ENCODE measurements at places on chromosomes 7 and 10.

DNA sequence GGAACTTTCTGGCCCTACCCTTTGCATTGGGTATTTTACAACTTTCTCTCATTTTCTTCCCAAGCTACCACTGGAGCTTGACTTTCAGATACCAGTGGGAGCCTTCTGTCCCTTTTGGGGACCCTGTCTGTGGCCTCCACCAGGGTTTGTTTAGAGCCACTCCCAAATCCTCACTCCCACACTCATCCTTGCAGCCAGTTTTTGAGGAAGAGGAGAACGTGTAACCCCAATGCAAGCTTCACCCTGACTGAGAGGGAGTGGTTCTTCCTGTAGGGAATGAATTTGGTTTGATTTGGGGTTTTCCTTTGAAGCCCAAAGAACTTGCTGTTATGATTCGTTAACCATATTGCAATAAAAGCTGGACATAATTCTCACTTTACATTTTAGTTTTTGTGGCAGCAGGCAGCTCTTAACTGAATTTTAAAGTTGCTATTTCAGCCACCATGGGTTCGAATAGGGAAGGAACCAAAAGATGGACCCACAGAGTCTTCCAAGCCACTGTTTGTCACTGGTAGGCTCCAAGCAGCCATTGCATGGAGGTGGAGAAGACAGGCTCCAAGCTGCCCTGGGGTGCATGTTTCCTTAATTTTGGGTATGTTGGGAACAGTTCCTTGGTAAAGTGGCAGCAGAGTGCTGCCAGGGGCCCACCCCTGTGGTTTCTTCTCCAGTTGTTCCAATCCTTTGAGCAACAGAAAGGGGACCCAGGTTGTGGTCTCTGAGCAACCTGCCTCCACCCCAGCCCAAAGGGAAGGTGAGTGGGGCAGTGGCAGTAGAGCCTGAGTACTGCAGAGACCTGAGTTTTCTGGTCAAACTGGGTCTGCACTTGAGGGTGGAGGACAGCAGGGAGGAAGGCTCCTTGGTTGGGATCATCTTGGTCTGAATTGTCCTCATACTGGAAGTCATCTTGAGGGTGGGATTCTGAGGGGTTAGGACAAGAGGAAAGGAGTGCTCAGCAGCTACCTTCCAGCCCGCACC, 5.1 kb downstream of the EVX1 start:
- no peak for DNase-seq

- no peak for DNase-seq
These were observed 3.9 kb upstream of the MLLT10 start for GRCh38 chr10:21530168-21530567.

- peak; percentile 93 for DNase-seq
These were observed at the start of gene ANXA11 for GRCh38 chr10:80205477-80206276. Gene ANXA11 (minus strand): TSS chr10:80205537. CDS start chr10:80172861, 32,676 bp downstream.

DNA sequence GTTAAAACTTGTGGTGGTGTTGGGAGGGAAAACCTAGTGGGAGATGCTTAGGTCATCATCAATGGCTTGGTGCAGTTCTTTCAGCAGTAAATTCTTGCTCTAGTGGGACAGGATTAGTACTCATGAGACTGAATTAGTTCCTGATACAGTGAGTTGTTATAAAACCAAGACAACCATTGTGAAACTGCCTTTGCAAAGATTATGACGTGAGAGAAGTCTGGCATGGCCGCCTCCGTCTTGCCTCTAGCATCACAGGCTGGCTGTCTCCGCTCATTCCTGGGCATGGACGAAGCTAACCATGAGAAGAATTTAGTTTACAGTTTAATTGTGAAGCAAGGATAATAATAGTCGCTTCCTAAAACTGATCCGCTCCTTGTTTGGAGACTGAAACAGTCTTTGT, 186.4 kb downstream of the KIF20B start:
- DNase-seq = no peak

DNA sequence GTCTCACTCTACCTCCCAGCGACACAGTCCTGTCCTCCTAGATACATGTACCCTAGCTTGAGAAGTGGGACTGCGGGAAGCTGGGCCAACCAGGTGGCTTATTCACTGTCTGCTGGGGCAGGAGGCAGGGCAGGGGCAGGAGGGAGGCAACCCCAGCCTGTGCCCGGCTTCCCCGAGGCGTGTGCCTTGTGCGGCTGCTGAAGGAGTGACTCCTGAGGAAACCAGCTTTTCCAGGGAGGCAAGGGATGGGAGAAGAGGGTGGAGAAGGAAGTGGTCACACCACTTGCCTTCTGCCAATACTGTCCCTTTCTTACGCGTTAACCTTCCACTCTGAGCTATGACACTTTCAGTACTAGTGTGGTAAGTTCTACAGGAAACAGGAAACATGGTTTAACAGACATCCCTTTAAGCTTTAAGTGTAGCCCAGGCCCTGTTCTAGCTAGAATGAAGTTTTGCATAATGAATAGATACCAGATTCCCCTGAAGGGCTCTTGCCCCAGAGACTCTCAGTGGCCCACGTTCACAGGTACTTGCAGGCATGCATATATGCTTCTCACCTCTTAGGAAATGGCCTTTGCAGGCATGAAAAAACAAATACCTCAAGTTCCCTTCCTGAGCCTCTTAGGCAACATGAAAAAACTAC, 40.6 kb downstream of the SYPL1 start:
- DNase-seq = no peak

DNA sequence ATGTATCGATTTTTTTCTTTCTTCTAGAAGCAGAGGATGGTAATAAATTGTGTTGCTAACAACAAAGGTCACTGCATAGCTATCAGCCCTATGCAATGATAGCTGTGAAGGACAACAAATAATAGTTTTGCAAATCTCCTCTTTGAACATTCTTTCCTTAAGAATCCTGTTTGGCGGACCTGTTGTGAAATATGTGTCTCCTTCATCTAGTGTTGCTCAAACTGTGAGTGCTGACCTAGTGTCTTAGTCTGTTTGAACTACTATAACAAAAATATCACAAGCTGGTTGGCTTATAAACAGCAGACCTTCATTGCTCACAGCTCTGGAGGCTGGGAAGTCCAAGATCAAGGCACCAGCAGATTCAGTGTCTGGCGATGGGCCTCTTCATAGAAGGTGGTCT, 53.7 kb downstream of the CAV1 start:
- no peak for DNase-seq

GRCh38 chr7:118304100-118304499, 79.6 kb downstream of the ANKRD7 start:
- DNase-seq = no peak

GRCh38 chr7:158068853-158069252, 518.8 kb downstream of the PTPRN2 start:
- DNase-seq = no peak

- DNase-seq = peak; percentile 85
These were observed 9.7 kb downstream of the ATP6V0E2 start for GRCh38 chr7:149883452-149883861.

GRCh38 chr7:80945976-80946375, 27.1 kb upstream of the SEMA3C start:
- no peak for DNase-seq

GRCh38 chr7:121020249-121020988, 31.9 kb downstream of the CPED1 start:
- no peak for DNase-seq

DNA sequence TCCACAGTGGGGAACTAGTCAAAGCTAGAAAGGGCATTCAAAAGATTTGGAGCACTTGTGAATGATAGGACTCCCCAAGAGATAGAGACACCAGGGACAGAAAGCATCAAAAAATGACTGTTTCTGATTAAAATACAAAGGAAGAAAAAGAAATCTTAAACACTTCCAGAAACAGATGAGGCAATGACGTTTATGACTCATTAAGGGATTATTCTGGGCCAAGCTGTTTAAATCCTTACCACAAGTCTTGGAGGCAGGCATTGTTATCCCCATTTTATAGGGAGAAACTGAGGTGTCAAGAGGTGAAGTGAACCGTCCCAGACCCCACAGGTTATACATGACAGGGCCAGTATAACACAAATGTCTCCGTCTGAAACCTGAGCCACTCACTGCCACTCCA, 68.3 kb upstream of the AMPH start:
- no peak for DNase-seq

DNA sequence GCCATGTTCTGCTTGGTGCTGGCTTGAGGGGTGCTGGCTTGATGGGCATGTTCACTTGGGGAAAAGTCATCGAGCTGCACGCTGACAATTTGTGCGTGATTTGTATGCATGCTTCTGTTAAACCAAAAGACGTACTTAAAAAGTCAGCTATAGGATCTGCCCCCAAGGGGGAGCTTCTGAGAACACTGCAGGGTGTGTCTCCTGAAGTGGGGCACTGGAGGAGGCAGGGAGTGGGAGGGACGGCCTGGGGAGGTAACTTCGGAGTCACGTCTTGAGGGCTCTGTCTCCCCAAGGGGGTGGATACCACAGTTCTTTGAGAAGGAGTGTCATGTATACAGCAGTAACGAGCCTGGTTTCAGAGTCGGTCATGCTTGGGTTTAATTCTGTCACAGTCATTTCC, 406.5 kb downstream of the PLXNA4 start:
- peak; percentile 44 for DNase-seq

DNA sequence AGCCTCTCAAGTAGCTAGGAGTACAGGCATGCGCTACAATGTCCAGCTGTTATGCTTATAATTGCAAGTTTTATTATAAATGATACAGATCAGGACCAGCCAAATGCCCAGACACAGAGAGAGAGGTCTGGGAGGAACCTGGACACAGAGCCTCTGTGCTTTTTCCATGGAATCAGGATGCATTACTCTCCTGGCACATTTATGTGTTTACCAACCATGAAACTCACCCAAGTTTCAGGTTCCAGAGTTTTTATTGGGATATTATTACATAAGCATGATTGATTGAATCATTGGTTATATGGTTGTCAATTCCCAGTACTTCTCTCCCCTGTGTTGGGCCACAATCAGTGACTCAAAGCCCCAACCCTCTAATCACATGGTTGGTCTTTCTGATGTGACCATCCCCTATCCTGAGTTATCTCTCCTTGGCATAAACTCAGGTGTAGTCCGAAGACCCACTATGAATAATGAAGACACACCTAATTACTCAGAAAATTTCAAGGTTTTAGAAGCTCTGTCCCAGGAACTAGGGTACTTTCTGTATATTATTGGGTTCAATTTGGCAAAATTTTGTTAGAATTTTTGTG, 30.6 kb downstream of the MXI1 start:
- DNase-seq = no peak

- no peak for DNase-seq
These were observed 45.2 kb upstream of the NPFFR1 start for GRCh38 chr10:70328967-70329366.

DNA sequence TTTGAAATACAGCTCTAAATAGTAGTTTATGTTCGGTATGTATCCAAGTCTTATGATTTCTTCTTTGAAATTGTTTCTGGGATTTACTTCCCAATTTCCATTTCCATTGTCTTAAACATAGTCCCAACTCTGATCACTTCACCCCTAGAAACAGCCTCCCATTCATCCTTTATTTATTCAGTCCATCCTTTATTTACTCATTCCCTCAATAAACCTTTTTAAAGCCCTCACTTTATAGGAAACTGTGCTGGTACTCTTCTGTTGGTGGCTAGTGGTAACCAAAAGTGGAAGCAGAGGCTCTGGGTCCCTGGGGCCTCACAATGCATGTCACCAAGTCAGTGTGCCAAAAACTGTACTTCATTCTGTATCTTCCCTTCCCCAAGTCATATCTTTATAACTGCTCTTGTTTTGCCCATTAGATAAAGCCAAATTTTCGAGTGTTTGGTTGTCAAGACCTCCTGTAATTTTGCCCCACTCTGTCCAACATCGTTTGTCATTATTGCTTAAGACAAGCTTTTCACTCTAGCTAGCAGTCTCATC, 3.9 kb upstream of the EPC1 start:
- DNase-seq = no peak

- DNase-seq = no peak
These were observed 37.4 kb upstream of the KDM7A start for GRCh38 chr7:140214075-140214684.

DNA sequence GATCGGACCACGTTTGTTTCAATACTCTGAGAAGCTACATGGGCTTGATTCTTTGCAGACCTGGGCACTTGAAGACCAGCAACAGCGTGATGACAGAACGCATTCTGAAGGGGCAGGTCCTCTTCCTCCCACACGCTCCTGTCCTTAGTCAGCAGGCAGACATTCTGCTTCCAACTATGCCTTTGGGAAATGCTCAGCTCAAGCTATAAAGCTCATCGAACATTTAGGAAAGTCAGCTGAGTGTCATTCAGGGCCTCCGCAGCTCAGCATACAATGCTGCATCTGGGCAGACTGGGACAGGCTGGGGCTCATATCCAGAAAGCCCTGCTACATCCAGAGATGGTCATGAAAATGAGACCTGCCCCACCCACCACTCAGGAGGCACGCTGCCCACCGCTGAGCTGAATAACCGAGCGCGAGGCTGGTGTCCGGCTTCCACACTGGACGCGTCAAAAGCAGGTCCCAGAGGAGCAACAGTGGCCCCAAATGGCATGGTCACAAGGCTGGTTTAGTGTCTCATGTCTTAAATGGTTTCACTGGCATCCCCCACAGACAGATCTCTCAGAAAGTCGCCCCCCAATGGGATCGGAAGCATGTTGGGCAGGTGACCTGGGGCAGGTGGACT, 274.0 kb downstream of the DNAJB6 start:
- no peak for DNase-seq

- DNase-seq = no peak
These were observed 154.1 kb downstream of the KIAA1217 start for GRCh38 chr10:24363070-24363469.

GRCh38 chr7:36686499-36686898, 37.8 kb downstream of the AOAH start:
- DNase-seq = no peak

DNA sequence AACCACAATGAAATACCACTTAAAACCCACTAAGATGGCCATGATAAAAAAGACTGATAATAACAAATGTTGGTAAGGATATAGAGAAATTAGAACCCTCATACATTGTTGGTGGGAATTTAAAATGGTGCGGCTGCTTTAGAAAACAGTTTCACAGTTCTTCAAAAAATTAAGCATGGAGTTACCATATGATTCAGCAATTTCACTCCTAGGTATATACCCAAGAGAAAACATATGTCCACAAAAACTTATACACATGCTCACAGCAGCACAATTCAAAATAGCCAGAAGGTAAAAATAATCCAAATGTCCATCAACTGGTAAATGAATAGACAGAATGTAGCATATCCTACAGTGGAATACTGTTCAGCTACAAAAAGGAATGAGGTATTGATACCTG, 30.0 kb downstream of the ATXN7L1 start:
- DNase-seq = no peak

- no peak for DNase-seq
These were observed 3.1 kb upstream of the RBP4 start for GRCh38 chr10:93604146-93604545.

DNA sequence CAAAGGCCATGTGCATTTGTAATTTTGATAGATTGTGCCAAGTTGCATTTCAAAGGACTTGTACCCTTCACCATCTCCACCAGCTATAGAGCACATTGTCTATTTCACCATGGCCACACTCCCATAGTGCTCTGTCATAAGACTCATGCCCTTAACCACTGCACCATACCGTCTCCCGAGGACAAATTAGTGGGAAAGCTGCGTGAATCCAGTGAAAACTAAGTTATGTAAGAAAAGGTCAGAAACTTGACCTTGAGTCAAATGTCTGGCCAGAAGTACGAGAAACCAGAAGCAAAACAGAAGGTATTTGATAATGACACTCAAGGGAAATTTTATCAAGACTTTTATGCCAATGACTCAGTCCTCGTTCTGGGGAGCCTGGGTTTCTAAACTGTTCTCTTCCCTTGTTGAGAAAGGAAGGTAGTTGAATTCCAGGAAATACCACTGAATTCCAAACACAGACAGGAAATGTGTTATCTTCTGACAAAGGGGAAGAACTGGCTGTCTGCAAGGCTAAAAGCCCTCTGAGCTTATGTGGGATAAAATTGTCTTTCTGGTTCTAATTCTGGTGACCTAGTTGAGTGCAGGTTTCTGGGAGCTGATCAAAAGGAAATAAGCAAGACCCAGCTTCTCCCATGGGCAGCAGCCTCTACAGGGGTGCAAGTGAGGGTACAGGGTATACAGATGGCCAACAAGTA, 49.7 kb downstream of the CDK1 start:
- DNase-seq = peak; percentile 75
